ENCODE measurements at places on chromosomes 5 and 9.

- no peak for DNase-seq
Measured at GRCh38 chr9:130126721-130127433, 45.3 kb upstream of the NCS1 start.

GRCh38 chr5:43619380-43619779 is 16.4 kb downstream of the NNT start:
- DNase-seq, result no peak

- DNase-seq, result peak; percentile 65
Measured at GRCh38 chr9:93297659-93298497, 113.9 kb downstream of the WNK2 start.

GRCh38 chr9:70485273-70485858 is 70.9 kb upstream of the KLF9 start:
- DNase-seq, result no peak

DNA sequence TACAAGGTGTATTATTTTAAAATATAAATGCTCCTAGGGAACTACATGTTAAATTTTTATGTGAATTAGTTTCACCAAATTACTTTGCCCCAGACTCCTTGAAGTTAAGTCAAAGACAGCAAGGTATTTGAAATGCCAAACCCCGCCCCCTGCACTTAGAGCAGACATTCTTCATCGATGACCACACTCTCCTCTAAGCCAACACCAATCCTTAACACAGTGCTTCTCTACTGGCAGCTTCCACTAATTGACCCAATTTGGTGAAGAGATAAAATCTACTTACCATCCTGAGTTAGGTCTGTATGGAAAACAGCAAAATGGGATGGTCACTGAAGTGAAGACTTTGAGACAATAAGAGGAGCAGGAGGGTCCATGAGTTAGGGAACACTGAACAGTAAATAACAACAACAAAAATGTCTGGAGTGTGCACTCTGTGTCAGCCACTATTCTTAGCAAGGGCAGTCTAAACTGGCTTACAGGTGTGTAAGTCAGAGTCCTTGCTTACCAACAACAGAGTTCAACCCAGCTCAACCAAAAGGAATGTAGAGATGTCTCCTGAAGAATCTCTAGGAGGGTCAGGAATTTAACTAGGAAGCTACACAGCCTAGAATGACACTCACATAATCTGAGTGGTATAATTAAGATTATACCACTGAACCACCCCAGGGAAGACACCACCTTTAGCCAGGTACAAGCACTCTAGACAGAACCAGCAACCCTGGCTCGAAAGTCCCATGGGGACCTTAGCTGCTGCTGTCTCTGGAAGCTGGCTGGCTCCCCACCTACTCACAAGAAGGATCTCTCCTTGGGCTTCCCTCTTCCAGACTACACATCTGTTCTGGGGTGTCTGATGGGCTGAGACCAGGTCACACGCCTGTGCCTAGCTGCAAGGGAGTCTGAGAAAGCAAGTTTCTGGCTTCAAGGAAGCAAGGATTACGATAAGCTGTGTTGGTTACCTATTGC is 8.8 kb upstream of the UBE2QL1 start:
- DNase-seq, result no peak

- no peak for DNase-seq
Measured at GRCh38 chr9:72383978-72384709, 19.1 kb upstream of the ZFAND5 start.

DNA sequence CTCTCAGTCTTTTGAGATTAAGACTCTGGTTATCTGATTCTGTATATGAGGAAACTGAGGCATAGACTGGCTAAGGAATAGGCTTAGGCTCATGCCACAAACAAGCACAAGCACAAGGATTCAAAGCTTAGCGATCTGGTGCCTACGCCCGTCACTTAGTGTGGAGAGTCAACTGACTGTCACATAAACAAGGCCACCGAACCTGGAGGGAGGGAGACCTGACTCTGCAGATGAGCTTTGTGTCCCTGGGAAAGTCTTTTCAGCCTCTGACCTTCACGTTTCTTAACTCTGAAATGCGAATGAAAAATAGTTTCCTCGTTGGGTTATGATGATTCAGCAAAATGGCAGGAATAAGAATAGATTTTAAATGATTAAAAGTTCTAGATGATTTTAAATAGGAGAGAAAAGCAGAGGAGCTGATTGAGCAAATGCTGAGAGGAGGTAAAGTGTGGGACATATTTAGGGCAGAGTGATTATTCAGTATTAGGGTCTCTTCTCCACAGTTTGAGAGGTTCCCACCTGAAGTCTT is 135.4 kb downstream of the GRIA1 start:
- no peak for DNase-seq

GRCh38 chr5:32597041-32597629 is 11.8 kb downstream of the SUB1 start:
- DNase-seq, result no peak

- DNase-seq, result no peak
Measured at GRCh38 chr9:116081435-116082115, 72.0 kb upstream of the PAPPA start.

DNA sequence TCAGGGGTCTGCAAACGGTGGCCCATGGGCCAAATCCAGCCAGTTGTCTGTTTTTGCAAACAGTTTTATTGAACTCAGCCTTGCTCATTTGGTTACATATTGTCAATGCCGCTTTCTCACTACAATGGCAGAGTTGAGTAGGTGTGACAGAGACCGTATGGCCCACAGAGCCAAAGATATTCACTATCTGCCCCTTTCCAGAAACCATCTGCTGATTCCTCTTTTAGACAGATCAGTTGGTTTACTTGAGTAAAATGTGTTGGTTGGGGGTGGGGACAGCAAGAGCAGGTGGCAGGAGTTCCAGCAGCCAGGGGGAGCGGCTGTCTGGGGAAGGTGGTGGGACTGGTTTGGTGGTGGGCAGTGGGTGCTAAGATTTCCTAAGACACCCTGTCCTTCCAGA is 54.8 kb downstream of the COL27A1 start:
- DNase-seq, result no peak

GRCh38 chr5:43485406-43485805 is 1.7 kb upstream of the TMEM267 start:
- DNase-seq, result no peak

- DNase-seq, result no peak
Measured at GRCh38 chr5:83360573-83360972, 111.0 kb upstream of the VCAN start.

- DNase-seq, result no peak
Measured at GRCh38 chr9:131731644-131732043, 8.2 kb downstream of the RAPGEF1 start.

- DNase-seq, result no peak
Measured at GRCh38 chr5:172490514-172491461, 36.5 kb upstream of the SH3PXD2B start.

GRCh38 chr9:33232815-33233214 is 7.2 kb upstream of the SPINK4 start:
- DNase-seq, result no peak

- DNase-seq, result no peak
Measured at GRCh38 chr9:134052491-134052890, 15.3 kb downstream of the BRD3 start.

GRCh38 chr5:158727136-158727535 is 372.6 kb downstream of the EBF1 start:
- DNase-seq, result no peak

GRCh38 chr9:107694390-107694789 is 204.8 kb upstream of the KLF4 start:
- DNase-seq, result no peak

GRCh38 chr5:31900296-31900865 is 261.4 kb downstream of the PDZD2 start:
- DNase-seq, result no peak

- DNase-seq, result no peak
Measured at GRCh38 chr5:89613222-89613956, 730.4 kb upstream of the MEF2C start.

DNA sequence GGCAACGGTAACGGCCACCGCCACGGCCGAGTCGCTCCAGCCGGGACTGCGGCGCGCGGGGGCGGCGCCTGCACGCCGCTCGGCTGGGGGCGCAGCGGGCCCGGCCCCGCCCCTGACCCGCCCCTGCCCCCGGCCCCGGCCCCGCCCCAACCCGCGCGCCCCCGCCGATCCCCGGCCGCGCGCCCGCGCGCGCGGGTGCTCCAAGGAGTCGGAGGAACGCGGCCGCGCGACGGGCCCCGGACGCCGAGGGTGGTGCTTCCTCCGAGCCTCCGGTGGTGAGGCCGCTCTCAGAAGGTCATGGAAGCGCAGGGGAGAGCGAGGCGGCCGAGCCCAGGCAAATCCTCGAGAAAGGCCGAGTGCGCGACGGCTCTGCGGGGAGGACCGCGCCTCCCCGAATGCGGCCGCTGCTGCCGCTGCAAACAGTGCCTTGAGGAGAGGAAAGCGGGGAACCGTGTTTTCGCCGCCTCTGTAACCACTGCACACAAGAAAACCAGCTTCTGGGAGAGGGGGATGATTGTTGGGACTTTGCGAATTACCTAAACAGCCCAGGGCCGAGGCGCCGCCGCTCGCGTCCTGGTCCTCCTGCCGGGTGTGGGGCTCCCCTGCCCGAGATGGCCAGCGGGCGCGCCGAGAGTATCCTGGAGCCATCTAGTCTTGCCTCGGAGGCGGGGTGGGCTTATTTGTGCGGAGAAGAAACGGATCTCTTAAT is at the start of gene LIFR:
Gene LIFR (minus strand): TSS at position 48 of the 709 bp plus-strand sequence. CDS start 25,999 bp downstream, outside the sequence.
- DNase-seq, result peak; percentile 92

- DNase-seq, result no peak
Measured at GRCh38 chr9:136978073-136978864, 965 bp downstream of the PTGDS start.

- DNase-seq, result no peak
Measured at GRCh38 chr5:77167063-77167462, 43.4 kb upstream of the PDE8B start.

GRCh38 chr5:86482008-86482407 is 135.7 kb upstream of the COX7C start:
- no peak for DNase-seq

- DNase-seq, result peak; percentile 15
Measured at GRCh38 chr9:128254855-128255759, 20.7 kb downstream of the GOLGA2 start.

GRCh38 chr5:174145821-174146220 is 100.3 kb downstream of the NSG2 start:
- no peak for DNase-seq

DNA sequence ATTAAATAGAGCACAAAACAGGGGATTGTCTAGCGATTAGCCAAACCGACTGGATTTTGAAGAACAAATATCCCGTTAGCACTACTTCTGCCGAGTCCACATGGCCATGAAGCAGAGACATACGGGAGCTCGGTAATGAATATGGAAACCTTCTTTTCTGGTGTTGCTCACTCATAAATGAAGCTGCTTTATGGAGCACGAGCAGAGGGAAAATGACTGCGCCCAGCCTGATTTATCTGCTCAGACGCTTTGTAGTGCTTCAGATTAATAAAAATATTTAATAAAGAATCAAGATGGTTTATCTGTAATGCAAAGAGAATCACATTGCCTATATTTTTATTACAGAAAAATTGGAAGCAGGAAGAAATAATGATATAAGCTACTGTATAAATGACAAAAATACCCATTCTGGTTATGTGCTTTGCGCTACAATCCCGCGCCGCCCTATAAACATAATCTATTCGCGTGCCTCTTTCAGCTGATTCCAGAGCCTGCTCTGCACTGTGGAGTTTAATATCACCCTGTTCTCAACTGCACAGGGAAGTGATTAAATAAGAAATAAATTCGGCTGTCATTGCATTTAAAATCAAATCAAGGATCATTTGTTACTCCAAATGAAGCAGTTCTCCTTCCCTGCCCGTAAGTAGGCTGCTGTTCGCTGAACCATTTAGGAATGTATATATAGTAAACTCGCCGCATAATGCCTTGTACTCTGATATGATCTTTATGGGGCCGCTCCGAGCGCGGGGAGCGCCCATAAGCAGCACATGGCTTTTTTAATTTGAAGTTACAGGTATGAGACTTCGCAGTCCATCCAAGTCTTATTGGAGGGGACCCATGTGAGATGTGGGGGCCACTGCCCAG is 22.3 kb upstream of the UBAC1 start:
- DNase-seq, result no peak

- peak; percentile 76 for DNase-seq
Measured at GRCh38 chr5:119323601-119324000, 32.2 kb upstream of the TNFAIP8 start.

DNA sequence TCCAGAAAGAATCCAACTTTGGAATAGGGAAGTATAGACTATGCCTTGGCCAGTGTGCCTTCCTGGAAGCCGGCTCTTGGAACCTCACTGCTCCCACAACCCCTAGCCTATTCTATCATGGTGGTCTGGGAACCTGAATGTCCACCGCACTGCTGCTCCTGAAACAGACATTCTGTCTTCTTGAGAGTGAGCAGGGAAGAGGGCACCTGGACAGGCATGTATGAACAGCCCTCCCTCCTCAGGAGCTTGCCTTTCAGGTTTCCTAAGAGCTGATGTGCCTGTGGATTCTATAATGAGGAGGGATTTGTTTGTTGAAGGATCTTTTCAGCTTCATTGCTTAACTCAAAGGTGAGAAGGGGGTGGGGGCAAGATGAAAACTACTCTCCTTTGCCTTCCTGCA is 55.1 kb upstream of the XPA start:
- DNase-seq, result no peak

DNA sequence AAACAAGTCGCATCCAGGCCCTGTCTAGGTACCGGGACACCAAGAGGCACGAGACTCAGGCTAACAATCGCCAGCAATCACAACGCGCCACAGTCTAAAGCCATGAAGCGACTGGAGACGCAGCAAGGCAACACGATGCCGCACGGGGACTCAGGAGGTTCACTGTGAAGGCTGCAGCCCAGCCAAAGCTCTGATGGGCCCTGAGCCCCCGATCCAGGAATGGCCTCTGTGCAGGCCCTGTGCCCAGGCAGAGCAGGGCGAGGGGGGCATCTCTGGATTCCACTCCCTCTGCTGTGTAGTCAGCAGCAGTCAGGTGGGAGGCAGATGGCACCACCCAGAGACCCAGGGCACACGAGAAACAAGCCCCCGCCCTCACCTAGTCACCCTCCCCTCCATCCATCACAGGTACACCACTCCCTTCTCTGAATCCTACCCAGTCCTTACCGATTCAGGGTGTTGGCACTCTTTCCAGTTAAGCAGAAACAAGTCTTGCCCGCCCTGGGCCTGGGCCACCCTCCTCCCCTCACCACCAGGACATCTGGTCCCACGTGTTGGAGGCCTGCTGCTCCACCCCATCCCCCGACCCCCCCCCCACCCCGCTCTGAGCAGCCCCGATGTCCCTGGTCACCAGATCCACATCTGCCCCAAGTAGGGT is 1.1 kb downstream of the RALGDS start:
- peak; percentile 24 for DNase-seq

- DNase-seq, result no peak
Measured at GRCh38 chr5:131357739-131358561, 94.1 kb downstream of the CDC42SE2 start.

- no peak for DNase-seq
Measured at GRCh38 chr5:114727358-114727757, 365.5 kb downstream of the KCNN2 start.

DNA sequence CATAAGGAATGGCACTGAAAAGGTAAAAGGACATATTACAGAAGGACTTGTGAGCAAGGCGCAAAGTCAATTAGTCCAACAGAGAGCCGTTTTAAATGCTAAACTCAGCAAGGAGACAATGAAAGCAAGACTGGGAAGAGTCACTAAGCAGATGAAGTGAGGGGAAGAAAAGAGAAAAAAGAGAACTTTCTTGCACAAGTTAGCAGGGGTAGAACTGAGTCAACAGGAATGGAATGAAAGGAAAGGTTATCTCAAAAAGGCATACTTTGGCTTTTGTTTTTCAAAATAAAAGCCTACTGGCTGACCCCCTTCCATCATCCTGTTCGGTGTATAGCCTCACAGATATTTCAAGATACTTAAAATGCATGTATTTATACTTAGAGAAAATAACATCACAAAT is 75.0 kb downstream of the NR6A1 start:
- DNase-seq, result no peak

GRCh38 chr5:176535101-176535663 is 2.0 kb downstream of the RNF44 start:
- no peak for DNase-seq

GRCh38 chr5:73088026-73088425 is 32.3 kb upstream of the TMEM171 start:
- no peak for DNase-seq
